ENCODE measurements at places on chromosomes 3 and 15.

- no peaks in the 10 kb centered on the region for H3K4me1 ChIP-seq
- no peak for DNase-seq
- no peak overlapping the region for H3K4me3 ChIP-seq
- no peaks in the 10 kb centered on the region for H3K36me3 ChIP-seq
Observed at GRCh38 chr15:22878103-22878502, 39.6 kb downstream of the NIPA2 start.

DNA sequence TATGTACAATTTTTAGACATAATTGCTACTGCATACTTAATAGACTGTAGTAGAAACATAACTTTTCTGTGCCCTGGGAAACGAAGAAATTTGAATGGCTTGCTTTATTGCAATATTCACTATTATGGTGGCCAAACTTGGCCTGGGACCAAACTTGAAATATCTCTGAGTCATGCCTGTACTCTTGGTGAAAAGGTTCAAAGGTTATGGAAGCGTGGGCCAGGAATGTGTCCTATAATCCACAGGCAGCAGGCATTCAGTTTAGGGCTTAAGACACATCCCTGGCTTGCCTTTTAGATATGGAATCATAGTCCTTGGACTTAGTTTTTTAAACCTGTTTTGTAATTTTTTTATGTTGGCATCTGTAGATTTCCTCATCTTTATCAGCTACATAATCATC, 124.3 kb downstream of the LRIG1 start:
- no peak for DNase-seq
- H3K27me3 ChIP-seq = no peaks in the 10 kb centered on the region
- H3K36me3 ChIP-seq = peaks cover 22% of the 10 kb centered on the region
- H3K27ac ChIP-seq = no peak overlapping the region
- no peak overlapping the region for H3K4me3 ChIP-seq
- peaks cover 15% of the 10 kb centered on the region for H3K4me1 ChIP-seq

- no peak for DNase-seq
- H3K27me3 ChIP-seq = no peaks in the 10 kb centered on the region
- H3K36me3 ChIP-seq = no peaks in the 10 kb centered on the region
- H3K4me3 ChIP-seq = no peak overlapping the region
- H3K27ac ChIP-seq = no peak overlapping the region
Observed at GRCh38 chr3:101204246-101204645, 116.1 kb downstream of the IMPG2 start.

- H3K27ac ChIP-seq = no peak overlapping the region
- H3K36me3 ChIP-seq = no peaks in the 10 kb centered on the region
- DNase-seq = no peak
- H3K4me1 ChIP-seq = no peaks in the 10 kb centered on the region
- H3K4me3 ChIP-seq = no peak overlapping the region
Observed at GRCh38 chr3:73652896-73653295, 28.2 kb upstream of the PDZRN3 start.

DNA sequence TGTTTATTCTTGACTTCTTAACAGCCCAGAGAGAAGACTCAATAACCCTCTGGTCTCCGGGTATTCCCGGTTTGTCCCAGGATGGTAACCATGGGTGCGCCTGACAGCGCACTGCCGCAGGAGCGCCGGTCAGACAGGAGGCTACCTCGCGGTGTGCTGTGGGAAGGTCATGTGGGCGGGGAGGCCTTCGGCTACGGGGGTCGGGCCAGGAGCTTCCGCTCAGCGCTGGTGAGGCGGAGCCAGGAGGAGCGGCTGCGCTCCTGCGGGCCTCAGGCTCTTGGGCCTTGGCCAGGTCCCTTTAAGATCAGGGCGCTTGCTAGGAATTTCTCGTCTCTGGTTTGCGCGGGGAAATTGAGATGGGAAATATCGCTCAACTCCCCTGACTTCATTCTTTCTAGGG, 182.3 kb upstream of the NDN start:
- DNase-seq = no peak
- H3K4me1 ChIP-seq = no peaks in the 10 kb centered on the region
- no peak overlapping the region for H3K4me3 ChIP-seq
- H3K27ac ChIP-seq = no peak overlapping the region

DNA sequence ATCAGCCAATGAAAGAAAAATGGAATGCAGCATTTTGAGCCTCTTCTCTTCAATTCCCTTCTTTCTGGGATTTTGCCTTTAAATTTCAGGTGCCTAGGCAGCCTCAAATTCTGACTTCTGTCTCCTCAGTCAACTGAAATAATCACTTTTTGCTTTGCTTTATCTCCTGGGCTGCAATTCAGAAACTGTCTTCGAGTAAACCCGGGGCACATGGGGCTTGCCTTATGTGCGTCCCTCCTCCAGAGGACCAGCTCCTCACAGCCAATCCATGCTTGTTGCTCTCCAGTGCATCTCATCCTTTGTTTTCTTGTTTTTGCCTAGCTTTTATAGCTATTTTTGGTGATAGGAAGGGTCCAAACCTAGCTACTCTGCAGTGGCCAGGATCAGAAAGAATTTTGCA, 8.8 kb downstream of the RTP3 start:
- no peak for DNase-seq
- H3K36me3 ChIP-seq = no peaks in the 10 kb centered on the region
- H3K4me1 ChIP-seq = no peaks in the 10 kb centered on the region
- no peak overlapping the region for H3K4me3 ChIP-seq
- no peak overlapping the region for H3K27ac ChIP-seq
- no peaks in the 10 kb centered on the region for H3K27me3 ChIP-seq

GRCh38 chr3:180875124-180875698, 37.3 kb upstream of the FXR1 start:
- H3K4me1 ChIP-seq = no peaks in the 10 kb centered on the region
- H3K27me3 ChIP-seq = no peaks in the 10 kb centered on the region
- no peak overlapping the region for H3K4me3 ChIP-seq
- no peak for DNase-seq
- H3K27ac ChIP-seq = no peak overlapping the region

- H3K36me3 ChIP-seq = no peaks in the 10 kb centered on the region
- H3K4me3 ChIP-seq = no peak overlapping the region
- H3K27ac ChIP-seq = no peak overlapping the region
- H3K4me1 ChIP-seq = no peaks in the 10 kb centered on the region
- no peak for DNase-seq
- no peaks in the 10 kb centered on the region for H3K27me3 ChIP-seq
Observed at GRCh38 chr15:79028411-79028964, 62.1 kb downstream of the RASGRF1 start.

- H3K4me1 ChIP-seq = peaks cover 11% of the 10 kb centered on the region
- no peaks in the 10 kb centered on the region for H3K27me3 ChIP-seq
- no peaks in the 10 kb centered on the region for H3K36me3 ChIP-seq
Observed at GRCh38 chr3:72137865-72138861, 353.2 kb upstream of the PROK2 start.

- no peaks in the 10 kb centered on the region for H3K27me3 ChIP-seq
- peaks cover 33% of the 10 kb centered on the region for H3K4me1 ChIP-seq
- H3K4me3 ChIP-seq = no peak overlapping the region
- no peak overlapping the region for H3K27ac ChIP-seq
Observed at GRCh38 chr3:160545504-160545871, 19.9 kb downstream of the KPNA4 start.

DNA sequence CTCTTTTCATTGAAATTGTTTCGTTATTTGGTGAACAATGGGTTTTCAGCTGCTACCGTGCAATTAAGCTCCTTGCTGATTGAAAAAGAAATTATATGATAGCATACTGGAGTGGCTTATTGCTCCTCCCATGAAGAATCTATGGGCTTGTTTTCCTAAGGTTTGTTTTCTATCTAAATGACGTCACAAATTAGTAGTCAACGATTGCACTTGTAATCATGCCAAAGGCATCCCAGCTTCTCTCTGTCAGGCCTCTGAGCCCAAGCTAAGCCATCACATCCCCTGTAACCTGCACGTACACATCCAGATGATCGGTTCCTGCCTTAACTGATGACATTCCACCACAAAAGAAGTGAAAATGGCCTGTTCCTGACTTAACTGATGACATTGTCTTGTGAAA, 388.0 kb upstream of the LMCD1 start:
- no peak overlapping the region for H3K27ac ChIP-seq
- DNase-seq = no peak
- no peaks in the 10 kb centered on the region for H3K4me1 ChIP-seq
- no peaks in the 10 kb centered on the region for H3K27me3 ChIP-seq
- H3K36me3 ChIP-seq = no peaks in the 10 kb centered on the region

DNA sequence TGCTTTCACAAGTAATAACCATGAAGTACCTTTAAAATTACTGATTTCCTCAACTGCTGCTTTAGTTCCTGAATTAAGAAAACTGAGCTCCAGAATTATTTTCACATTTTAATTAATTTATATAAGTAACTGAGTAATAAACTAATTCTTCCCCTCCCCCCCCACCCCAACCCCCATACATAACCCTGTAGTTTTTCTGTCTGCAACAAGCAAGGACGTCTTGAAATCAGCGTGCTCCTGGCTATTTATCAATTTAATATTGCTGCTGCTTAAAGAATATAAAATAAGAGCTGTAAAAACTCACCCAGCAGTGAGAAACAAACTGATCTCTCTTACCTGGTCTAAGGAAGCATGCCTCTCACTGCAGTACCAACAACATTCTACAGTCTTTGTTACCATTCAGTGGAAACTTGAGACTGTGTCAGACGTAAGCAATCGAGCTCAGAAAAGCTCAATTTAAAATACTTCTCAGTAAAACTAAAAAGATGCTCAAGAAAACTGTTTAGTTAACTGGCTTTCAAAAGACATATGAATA, 121.0 kb downstream of the TFDP2 start:
- H3K27me3 ChIP-seq = no peaks in the 10 kb centered on the region
- peak overlapping the region; percentile 57 for H3K27ac ChIP-seq
- H3K4me1 ChIP-seq = peaks cover 4% of the 10 kb centered on the region
- peak overlapping the region; percentile 62 for H3K4me3 ChIP-seq
- no peak for DNase-seq
- H3K36me3 ChIP-seq = no peaks in the 10 kb centered on the region

DNA sequence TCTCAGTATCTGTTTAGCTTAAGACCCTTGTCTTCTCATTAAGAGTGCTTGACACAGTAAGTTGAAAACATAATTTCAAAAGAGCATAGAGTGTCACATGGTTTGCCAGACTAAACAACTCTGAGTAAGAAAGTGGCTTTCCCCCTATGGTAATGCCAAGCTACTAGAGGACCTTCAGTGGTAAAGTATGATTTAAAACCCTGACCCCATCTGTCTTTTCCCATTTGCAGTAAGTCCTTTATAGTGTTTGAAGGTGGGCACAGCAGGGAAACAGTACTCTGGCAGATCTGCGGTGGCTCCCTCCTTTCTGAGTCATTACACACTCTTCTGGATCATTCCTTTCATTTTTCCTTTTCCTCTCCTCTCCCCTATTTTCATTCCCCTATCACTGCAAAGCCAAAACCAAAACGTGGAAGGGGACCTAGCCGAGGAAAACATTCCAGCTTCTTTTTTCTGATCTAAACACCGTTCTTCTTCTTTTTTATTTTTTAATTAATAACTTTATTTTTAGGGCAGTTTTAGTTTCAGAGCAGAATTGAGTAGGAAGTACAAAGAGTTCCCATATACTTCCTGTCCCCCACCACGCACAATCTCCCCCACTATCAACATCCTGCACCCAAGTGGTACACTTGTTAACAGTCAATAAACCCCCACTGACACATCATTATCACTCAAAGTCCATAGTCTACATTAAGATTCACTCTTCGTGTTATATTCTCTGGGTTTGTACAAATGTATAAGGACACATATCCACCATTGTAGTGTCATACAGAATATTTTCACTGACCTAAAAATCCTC, 74.7 kb downstream of the PPARG start:
- no peaks in the 10 kb centered on the region for H3K36me3 ChIP-seq
- no peaks in the 10 kb centered on the region for H3K27me3 ChIP-seq
- DNase-seq = no peak
- H3K27ac ChIP-seq = no peak overlapping the region
- no peak overlapping the region for H3K4me3 ChIP-seq

DNA sequence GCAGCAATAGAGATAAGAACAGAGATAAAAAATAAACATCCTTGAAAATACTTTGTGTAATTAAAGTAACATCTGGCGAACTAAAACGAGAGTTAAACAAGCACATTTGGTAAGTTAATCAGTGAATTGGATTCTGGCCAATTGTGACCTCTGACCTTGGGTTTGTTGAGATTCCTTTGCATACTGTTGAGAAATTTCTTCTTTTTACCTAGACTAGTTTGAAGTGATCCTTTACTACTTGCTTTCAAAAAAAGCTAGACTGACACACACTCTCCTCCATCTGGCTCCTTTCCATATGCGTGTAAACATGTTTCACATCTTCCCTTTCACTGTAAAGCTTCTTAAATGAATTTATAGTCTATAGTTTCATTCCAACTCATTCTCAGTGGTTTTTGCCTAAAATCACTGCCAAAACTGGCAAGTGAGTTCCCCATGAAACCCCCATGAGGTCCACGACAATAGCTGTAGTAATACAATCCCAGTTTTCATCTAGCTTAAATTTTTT, 17.3 kb upstream of the GBE1 start:
- no peak for DNase-seq
- H3K4me1 ChIP-seq = no peaks in the 10 kb centered on the region
- no peaks in the 10 kb centered on the region for H3K27me3 ChIP-seq
- H3K27ac ChIP-seq = no peak overlapping the region
- no peaks in the 10 kb centered on the region for H3K36me3 ChIP-seq

GRCh38 chr3:195110647-195111318, 160.2 kb downstream of the XXYLT1 start:
- H3K27ac ChIP-seq = no peak overlapping the region
- no peaks in the 10 kb centered on the region for H3K27me3 ChIP-seq
- DNase-seq = no peak
- no peak overlapping the region for H3K4me3 ChIP-seq
- H3K4me1 ChIP-seq = no peaks in the 10 kb centered on the region
- no peaks in the 10 kb centered on the region for H3K36me3 ChIP-seq

DNA sequence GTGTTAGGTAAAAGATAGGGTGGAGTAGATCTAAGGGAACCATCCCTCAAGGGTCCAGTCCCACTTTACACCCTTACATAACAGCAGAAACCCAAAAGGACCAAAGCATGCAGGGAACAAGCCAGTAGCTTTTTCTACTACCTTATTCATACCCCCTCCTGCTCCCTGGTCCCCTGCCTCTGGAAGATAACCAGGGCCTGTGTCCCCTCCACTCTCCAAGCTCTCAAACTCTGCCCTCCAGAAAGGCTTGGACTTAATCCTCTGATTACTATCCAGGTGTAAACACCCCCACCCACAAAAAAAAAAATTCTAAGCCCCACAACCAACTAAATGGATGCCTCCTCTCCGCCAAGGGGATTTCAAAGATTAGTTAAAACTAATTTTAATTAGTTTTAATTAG, 33.9 kb upstream of the STRIT1 start:
- no peaks in the 10 kb centered on the region for H3K27me3 ChIP-seq
- H3K27ac ChIP-seq = no peak overlapping the region
- H3K4me3 ChIP-seq = no peak overlapping the region
- H3K4me1 ChIP-seq = no peaks in the 10 kb centered on the region

DNA sequence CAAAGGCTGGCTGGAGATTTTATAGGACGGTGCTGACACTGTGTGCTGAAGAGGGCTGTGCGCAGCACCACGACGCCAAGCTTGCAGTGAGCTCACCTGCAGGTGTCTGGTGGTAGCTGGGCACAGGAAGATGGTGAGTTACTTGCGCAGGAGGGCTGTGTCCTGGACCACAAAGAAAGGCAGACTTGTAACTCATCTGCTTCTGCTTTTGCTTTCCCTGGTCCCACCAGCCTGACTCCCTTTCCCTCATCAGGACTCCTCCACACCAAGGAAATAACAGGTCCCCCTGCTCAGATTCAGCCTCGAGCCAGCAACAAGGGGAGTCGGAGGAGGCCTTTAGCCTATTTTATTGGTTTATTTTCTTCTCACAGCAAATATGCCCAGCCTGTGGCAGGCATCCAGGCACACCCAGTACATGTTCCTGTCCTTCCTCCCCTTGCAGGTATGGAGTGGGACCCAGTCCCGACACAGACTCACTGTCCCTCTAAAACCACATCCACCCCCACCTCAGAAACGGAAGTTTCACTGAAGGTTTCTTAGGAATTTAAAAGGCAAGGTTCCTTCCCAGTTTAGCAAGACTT, 35.6 kb upstream of the FLNB start:
- DNase-seq = no peak
- no peaks in the 10 kb centered on the region for H3K36me3 ChIP-seq
- H3K27me3 ChIP-seq = no peaks in the 10 kb centered on the region
- no peak overlapping the region for H3K4me3 ChIP-seq
- H3K4me1 ChIP-seq = peaks cover 10% of the 10 kb centered on the region
- H3K27ac ChIP-seq = no peak overlapping the region
